RPMI7951 (cell line): ENCODE measurements at places on chromosomes 2 and 18. TPM values are rescaled to one million over a fixed set of nuclear protein-coding genes. Genes with fewer than 3 reads are reported as not detected.

ITPRIPL1 gene
- total RNA-seq, result 14.5 and 15.9 TPM in 2 replicates

LGALSL gene
- under 0.01 and 0.20 TPM in 2 replicates for total RNA-seq

UGT1A9 gene
- not detected in 2 replicates for total RNA-seq

PAIP2B gene
- 0.48 and 0.49 TPM in 2 replicates for total RNA-seq

G6PC2 gene
- not detected in 2 replicates for total RNA-seq

PRKAG3 gene
- not detected in 2 replicates for total RNA-seq

CDK5R2 gene
- total RNA-seq, result 0.12 and 0.20 TPM in 2 replicates

ZNF519 gene
- total RNA-seq, result 7.6 and 10.3 TPM in 2 replicates

ABCB6 gene
- 29.8 and 41.6 TPM in 2 replicates for total RNA-seq

VAMP8 gene
- total RNA-seq, result 25.0 and 27.6 TPM in 2 replicates

LOXL3 gene
- 93.6 and 108 TPM in 2 replicates for total RNA-seq

GRCh38 chr2:59204040-59204439 is 962.9 kb upstream of the FANCL start:
- no peak for DNase-seq

GRCh38 chr2:164203131-164203530 is 418.2 kb downstream of the GRB14 start:
- DNase-seq, result no peak

DNA sequence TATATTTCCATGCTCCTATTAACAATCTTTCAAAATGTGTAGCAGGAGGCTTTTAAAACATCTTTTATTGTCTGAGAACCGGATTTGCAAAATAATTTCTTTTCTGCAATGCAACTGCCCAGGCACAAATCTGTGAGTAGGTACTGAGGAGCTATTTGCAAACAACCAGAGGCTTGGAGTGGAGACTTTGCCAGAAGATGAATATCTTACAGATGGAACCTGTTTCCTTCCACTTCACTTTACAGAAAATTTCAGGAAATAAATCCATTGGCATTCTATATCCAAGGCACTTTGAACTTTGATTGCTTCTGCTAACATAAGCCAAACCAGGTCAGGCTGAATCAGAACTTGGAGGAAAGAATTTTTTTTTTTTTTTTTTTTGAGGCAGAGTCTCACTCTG is 237.4 kb upstream of the REV1 start:
- no peak for DNase-seq

GRCh38 chr2:10742666-10743065 is 21.2 kb downstream of the ATP6V1C2 start:
- no peak for DNase-seq

DNA sequence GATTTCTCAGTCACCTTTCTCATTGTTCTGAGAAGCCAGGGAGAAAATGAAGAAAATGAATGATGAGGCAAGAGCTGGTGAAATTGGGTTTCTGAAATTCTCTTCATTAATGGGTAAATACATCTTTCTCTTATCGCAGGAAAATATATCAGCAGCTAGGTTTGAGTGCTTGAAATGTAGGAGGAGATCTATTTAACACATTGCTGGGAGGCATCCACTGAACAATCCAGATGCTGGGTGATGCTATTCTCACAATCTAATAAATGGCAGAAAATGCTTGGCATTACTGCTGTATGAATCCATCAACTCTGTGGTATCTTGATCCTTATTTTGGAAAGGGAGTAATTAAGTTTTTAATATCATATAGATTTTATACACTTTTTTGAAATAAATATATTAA is 199.6 kb upstream of the LRP1B start:
- no peak for DNase-seq

DNA sequence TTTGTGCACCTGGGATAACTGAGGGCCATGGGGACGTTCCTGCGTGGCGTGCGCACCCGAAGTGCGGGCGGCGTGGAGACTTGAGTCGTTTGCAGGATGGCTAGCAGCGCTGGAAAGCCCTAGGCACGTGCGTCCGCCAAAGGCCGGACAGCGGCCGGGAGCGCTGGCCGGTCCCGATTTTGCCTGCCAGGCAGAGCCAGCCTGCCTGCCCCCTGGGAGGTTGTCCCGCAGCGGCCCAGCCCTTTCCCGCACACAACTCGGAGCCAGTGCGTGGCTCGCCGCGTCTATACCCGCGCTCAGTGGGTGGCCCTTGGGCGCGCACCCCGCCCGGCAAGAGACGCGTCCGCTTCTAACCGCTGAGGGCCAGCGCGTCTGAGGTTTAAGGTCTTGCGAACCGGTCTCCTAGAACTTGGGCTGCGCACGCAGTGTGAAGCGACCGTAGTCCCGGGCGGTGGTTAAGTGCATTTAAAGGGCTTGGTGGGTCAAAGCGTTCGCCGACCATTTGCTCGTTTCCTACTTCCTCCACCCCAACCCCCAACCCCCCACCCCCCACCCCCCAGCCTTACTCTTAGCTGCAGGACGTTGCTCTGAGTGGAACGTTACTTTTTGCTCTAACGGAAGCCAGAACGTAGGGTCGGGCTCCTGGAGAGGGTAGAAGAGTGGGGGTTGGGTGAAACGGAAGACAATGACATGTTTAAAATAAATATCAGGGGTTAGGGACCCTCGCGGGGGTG is 627 bp downstream of the CDCA7 start:
- peak; percentile 72 for DNase-seq

DNA sequence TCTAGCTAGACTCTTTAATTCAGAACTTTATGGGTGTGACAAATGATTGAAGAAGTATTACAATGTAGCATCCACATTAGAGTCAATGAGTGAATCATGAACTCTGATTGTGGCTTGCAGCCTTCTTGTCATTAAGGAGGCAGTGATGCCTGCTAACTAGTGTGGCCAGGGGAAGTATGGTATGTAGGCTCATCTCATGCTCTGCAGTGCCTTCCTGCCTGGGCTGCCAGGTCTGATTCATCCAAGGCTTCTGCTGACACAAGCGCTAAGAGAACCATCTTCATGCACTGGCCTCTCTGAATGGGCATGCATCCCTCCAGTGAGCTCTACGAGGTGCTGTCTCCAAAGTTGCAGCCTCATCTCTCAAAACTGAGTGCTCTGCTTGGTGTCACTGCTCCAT is 144.3 kb downstream of the MTCL1 start:
- peak; percentile 31 for DNase-seq

- DNase-seq, result no peak
These were observed 236.6 kb downstream of the PTGR3 start for GRCh38 chr18:74972354-74972753.

- no peak for DNase-seq
These were observed 1.5 kb downstream of the TMEM87B start for GRCh38 chr2:112056626-112056987.

DNA sequence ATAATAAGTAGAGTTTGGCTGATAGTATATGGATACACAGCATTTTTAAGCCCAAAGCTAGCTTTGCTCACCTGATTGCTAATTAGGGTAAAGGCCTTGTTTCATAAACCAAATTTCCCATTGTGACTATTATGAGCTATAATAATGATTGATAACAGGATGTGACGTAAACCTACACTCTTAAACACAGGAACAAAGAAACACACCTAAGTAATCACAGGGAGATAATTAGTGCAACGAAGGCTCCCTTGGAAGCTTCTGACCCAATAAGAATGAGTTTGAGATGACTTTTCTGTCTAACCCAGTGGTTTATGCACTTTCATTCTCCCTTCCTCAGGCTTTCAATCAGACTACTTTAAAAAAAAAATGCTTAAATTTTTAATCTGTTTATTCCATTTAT is 683.2 kb downstream of the SATB2 start:
- DNase-seq, result no peak

DNA sequence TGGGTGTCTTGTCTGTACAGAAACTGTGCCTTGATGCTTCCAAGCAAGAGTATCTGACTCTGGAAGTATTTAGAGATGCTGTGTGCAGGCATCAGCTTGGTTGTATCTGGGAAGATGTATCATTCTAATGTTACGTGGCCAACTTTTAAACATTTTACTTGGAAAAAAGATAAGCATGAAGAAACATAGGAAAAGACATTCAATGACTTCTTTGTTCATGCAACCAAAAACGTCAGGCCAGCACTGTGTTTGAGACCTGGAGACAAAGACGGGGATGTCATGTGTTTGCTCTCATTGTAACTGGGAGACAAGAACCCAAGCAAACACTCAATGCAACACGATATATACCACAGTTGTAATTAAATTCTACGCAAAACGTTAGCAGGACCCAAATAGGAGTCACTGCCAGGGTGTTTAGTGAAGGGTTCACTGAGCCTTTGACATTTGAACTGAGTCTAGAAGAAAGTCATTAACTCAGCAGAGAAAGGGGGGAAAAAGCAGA is 8.9 kb upstream of the SESTD1 start:
- no peak for DNase-seq

GRCh38 chr2:70161069-70161534 is 29.7 kb downstream of the C2orf42 start:
- no peak for DNase-seq

- DNase-seq, result peak; percentile 9
These were observed 64.8 kb downstream of the TNFRSF11A start for GRCh38 chr18:62389761-62390481.

- DNase-seq, result no peak
These were observed 6.7 kb upstream of the PARD6G start for GRCh38 chr18:80253871-80254492.

GRCh38 chr18:7464245-7464966 is 102.7 kb upstream of the PTPRM start:
- DNase-seq, result no peak

DNA sequence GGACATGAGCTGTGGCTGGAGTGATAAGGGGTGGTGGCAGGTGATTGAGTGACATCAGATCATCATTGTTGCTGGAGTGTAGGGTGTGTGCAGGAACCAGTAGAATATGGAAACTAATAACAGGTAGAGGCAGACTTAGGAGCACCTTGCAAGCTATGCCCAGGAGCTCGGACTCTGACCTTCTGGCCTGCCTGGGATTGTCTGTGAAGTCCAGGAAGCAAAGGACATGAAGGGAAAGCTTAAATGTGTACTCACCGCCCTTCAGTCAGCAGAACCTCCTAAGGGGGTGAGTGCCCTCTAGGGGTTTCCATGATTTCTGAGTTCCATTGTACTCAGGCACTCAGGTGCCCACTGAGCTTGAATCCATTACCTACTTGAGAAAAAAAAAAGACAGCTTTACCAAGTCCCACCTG is 104.2 kb downstream of the CRIM1 start:
- peak; percentile 69 for DNase-seq

- no peak for DNase-seq
These were observed 39.4 kb downstream of the MYOM1 start for GRCh38 chr18:3180325-3180724.

- DNase-seq, result no peak
These were observed 118.3 kb downstream of the FMNL2 start for GRCh38 chr2:152453129-152453911.

- DNase-seq, result peak; percentile 49
These were observed 433.8 kb upstream of the ID2 start for GRCh38 chr2:8247905-8248622.
